ENCODE measurements at places on chromosomes 16 and 17. TPM values are rescaled to one million over a fixed set of nuclear protein-coding genes. Genes with fewer than 3 reads are reported as not detected.

GRCh38 chr16:2178321-2179106 lies 17.9 kb downstream of the CASKIN1 start:
- H3K4me1 ChIP-seq, result no peaks in the 10 kb centered on the region
- no peak for DNase-seq
- H3K27me3 ChIP-seq, result no peaks in the 10 kb centered on the region
- peaks cover 47% of the 10 kb centered on the region for H3K36me3 ChIP-seq

GRCh38 chr17:72613806-72614292 lies 478.6 kb downstream of the SLC39A11 start:
- no peak overlapping the region for H3K27ac ChIP-seq
- no peaks in the 10 kb centered on the region for H3K27me3 ChIP-seq
- H3K4me1 ChIP-seq, result no peaks in the 10 kb centered on the region
- H3K36me3 ChIP-seq, result no peaks in the 10 kb centered on the region
- no peak for DNase-seq
- H3K4me3 ChIP-seq, result no peak overlapping the region

GRCh38 chr16:50677351-50677750 lies 3.8 kb downstream of the SNX20 start:
- no peak overlapping the region for H3K4me3 ChIP-seq
- no peaks in the 10 kb centered on the region for H3K27me3 ChIP-seq
- peaks cover 26% of the 10 kb centered on the region for H3K4me1 ChIP-seq
- DNase-seq, result peak; percentile 45
- H3K36me3 ChIP-seq, result peaks cover 18% of the 10 kb centered on the region
- no peak overlapping the region for H3K27ac ChIP-seq

DNA sequence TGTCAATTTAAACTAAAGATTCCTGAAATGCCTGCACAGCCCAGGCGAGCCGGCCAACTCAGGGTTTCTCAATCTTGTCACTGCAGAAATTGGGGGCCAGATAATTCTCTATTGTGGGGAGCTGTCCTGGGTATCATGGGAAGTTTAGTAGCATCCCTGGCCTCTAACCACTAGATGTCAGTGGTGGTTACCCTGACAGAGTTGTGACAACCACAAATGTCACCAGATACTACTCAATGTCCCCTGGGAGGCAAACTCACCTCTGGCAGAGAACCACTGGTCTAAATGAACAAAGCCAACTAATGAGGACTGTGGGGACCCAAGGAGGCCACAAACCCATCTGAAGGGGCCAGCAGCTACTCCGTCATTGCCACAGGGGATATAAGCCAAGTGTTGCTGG lies 90.9 kb downstream of the MYH11 start:
- no peak overlapping the region for H3K4me3 ChIP-seq
- no peaks in the 10 kb centered on the region for H3K36me3 ChIP-seq
- no peaks in the 10 kb centered on the region for H3K4me1 ChIP-seq
- DNase-seq, result no peak

- H3K4me3 ChIP-seq, result no peak overlapping the region
- H3K27me3 ChIP-seq, result no peaks in the 10 kb centered on the region
Observed at GRCh38 chr17:57264776-57265175, 8.5 kb downstream of the MSI2 start.

DNA sequence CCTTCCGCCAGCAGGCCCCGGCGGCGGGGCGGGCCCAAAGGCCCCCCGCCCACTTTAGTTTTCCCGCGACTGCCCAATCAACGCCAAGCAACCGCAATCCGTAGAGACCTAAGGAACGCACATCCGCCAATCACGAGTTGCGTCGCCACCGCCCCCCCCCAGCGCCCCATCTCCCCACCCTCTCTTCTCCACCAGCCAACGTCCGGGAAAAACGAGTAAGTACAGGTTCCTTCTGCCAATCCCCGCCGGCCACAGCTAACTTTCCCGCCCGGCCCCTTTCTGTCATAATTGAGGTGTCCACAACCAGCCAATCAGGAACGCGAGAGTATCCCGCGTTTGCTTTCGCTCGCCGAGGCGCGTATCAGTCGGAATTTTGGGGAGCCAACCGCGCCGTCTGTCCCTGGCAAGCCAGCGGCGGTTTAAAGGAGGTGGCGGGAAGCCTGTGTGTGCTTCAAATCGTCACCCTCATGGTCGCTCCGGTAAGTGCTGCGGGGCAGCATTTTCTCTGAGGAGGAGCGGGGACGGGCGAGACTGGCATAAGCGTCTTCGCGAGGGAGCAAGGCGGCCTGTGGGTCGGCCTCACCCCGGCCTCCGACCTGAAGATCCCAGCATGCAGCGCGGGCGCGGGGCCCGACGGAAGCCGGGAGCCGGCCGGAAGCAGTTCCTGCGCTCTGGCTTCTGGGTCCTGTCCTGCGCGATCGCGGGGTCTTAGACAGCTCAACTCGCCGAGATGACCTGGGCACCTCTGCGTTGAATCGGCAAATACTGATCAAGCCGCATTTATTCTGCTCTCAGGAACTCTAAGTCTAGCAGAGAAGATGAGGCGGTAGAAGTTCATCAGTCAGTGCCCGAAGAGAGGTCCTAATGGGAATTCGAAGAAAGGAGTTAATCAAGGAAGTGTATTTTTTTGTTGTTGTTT lies at the start of gene MIS12:
TSS of gene MIS12 (plus strand) at position 361 of the 919 bp plus-strand sequence. CDS start 2,297 bp downstream, outside the sequence.
- H3K4me1 ChIP-seq, result peaks cover 29% of the 10 kb centered on the region
- H3K27ac ChIP-seq, result peak within 1 kb of the TSS; percentile 99
- H3K36me3 ChIP-seq, result peaks cover 61% of the 10 kb centered on the region
- H3K27me3 ChIP-seq, result no peaks in the 10 kb centered on the region
- H3K4me3 ChIP-seq, result peak within 1 kb of the TSS; percentile 94

DNA sequence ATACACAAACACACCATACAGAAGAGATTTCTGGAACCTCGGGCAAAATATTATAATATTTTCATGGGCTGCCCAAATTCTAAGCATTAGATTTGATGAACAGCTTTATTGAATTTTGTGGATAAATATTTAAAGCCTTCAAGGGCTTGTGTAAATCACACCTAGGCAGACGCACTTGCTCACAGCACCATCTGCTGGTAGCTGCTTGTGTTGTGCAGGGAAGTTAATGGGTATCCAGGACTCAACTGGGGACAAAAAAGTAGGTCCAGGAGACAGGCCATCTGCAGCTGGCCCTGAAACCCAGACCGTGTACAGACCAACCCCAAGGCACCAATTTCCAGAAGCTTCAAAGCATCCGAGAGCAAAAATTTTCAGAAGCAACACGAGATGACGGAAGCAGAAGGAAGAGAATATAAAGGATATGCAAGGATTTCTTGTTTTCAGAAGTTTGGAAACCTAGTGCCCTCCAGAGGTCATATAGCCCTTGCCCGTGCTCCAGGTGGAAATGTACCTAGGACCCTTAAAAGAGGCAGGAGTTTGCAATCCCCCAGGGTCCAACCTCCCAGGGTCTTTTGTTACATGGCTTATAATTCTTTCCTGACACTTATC lies 140.0 kb downstream of the CHD9NB start:
- H3K4me3 ChIP-seq, result no peak overlapping the region
- no peaks in the 10 kb centered on the region for H3K36me3 ChIP-seq
- H3K27ac ChIP-seq, result no peak overlapping the region
- no peaks in the 10 kb centered on the region for H3K4me1 ChIP-seq
- peak; percentile 67 for DNase-seq

GRCh38 chr17:73302189-73302588 lies 9.6 kb downstream of the CDC42EP4 start:
- peaks cover 88% of the 10 kb centered on the region for H3K4me1 ChIP-seq
- H3K27me3 ChIP-seq, result no peaks in the 10 kb centered on the region
- no peak for DNase-seq
- H3K36me3 ChIP-seq, result no peaks in the 10 kb centered on the region

DNA sequence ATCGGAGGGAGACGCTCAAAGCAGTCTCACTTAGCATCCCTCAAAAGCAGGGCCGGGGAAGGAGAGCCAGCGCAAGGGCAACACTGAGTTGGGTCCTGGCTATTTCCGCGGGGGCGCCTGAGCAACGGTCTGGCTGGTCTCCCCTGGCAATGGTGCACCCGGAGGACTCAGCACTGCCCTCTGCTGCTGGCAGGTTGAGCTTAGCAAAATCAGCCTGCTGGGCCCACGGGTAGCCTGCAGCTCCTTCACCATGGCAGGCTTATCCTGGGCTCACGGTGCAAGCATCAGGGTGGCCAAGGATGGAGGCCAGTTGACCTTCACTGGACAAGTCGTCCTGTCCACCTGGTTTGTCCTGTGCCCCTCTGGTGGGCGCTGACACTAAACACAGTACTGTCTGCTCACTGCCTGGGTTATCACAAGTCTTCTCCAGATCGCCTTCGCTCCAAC lies 14.4 kb upstream of the ALDH3A1 start:
- peak; percentile 82 for DNase-seq
- H3K36me3 ChIP-seq, result no peaks in the 10 kb centered on the region
- H3K4me3 ChIP-seq, result no peak overlapping the region

- no peak overlapping the region for H3K4me3 ChIP-seq
- no peaks in the 10 kb centered on the region for H3K27me3 ChIP-seq
- H3K27ac ChIP-seq, result peak overlapping the region; percentile 51
- no peak for DNase-seq
Observed at GRCh38 chr17:61323909-61324868, 75.5 kb upstream of the TBX2 start.

DNA sequence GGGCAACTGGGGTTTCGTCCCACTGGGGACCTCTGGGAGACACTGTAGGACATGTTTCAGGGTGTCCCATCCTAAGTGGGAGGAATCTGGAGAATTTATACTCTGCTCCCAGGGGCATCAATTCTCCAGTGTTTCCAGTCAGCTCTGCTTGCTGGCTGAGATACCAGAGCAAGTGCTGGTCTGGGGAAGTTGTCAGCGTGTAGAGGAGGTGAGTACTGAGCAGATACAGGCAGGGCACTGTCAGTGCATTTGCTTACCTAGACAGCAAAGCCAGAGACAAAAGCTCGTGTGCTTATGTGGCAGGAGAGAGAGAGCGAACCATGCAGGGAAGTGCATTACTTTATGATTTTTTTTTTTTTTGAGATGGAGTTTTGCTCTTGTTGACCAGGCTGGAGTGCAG lies 20.2 kb upstream of the TOX3 start:
- H3K27me3 ChIP-seq, result no peaks in the 10 kb centered on the region
- H3K4me3 ChIP-seq, result no peak overlapping the region
- H3K4me1 ChIP-seq, result no peaks in the 10 kb centered on the region

DNA sequence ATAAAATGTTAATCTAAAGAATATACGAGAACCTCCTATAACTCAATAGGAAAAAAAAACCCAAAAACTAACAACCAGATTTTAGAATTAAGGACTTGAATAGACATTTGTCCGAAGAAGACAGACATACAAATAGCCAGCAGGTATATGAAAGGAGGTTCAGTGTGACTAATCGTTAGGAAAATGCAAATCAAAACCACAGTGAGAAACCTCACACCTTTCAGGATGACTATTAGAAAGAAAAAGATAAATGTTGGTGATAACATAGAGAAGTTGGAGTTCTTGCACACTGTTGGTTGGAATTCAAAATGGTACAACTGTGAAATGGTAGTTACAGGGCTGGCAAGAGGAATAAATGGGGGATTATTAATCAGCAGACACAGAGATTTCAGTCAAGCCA lies 339.0 kb downstream of the TMEM114 start:
- H3K36me3 ChIP-seq, result no peaks in the 10 kb centered on the region
- no peak overlapping the region for H3K27ac ChIP-seq
- H3K4me3 ChIP-seq, result no peak overlapping the region
- no peaks in the 10 kb centered on the region for H3K27me3 ChIP-seq
- no peaks in the 10 kb centered on the region for H3K4me1 ChIP-seq

DNA sequence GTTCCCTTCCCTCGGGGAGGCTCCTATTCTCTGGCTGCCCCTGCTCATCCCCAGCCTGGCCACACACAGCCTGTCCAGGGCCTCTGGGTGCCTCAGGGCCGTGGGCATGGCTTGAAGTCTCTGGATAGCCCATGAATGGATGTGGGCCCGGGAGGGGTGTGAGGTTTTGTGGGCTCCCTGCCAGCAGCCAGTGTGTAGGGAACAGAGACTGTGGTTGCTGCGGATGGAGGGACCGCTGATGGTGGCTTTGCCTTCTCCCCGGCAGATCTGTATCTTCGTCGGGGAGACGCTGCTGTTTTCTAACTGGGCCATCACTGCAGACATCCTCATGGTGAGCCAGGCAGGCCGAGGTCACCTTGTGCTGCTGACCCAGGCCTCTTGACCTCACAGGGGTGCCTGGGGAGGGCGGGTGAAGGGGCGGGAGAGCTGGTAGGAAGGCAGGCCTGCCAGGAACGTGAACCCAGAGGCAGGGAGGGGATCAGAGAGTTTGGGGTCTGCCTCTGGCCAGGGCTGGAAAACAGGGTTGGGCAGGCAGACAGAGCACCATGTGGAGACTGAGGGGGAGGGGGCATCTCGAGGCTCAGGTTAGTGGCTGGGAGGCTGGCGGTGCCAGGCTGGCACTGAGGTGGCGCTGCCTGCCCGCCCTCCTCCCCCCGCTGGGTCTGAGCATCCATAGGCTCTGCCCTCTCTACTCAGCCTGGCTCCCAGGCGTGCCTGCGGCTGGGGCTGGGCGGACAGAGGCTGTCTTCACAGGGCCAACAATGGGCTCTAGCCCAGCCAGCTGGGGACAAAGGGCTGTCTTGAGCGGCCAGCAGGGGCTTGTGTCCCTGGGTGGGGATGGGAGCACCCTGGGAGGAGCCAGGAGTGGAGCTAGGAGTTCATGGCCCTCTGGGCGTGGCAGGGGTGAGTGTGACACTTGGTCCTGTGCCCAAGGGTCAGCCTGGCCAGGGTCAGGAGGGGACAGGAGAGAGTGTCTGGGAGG lies 21.4 kb downstream of the MYBBP1A start:
- H3K4me3 ChIP-seq, result no peak overlapping the region
- peaks cover 90% of the 10 kb centered on the region for H3K4me1 ChIP-seq
- peaks cover 27% of the 10 kb centered on the region for H3K36me3 ChIP-seq
- H3K27ac ChIP-seq, result peak overlapping the region; percentile 77

- no peak for DNase-seq
- no peaks in the 10 kb centered on the region for H3K4me1 ChIP-seq
- no peak overlapping the region for H3K4me3 ChIP-seq
- no peaks in the 10 kb centered on the region for H3K27me3 ChIP-seq
- H3K27ac ChIP-seq, result no peak overlapping the region
Observed at GRCh38 chr17:68860941-68861340, 94.3 kb downstream of the ABCA8 start.

- H3K27me3 ChIP-seq, result peaks cover 11% of the 10 kb centered on the region
- H3K27ac ChIP-seq, result no peak overlapping the region
- peak overlapping the region; percentile 47 for H3K4me3 ChIP-seq
- peaks cover 55% of the 10 kb centered on the region for H3K4me1 ChIP-seq
- no peaks in the 10 kb centered on the region for H3K36me3 ChIP-seq
- peak; percentile 95 for DNase-seq
Observed at GRCh38 chr17:29613352-29613837, 9.3 kb downstream of the CORO6 start.

GRCh38 chr17:11467639-11468038 lies 130.6 kb upstream of the DNAH9 start:
- H3K27ac ChIP-seq, result no peak overlapping the region
- H3K36me3 ChIP-seq, result no peaks in the 10 kb centered on the region
- H3K4me3 ChIP-seq, result no peak overlapping the region

GRCh38 chr17:63652106-63652505 lies 29.9 kb downstream of the MAP3K3 start:
- no peaks in the 10 kb centered on the region for H3K27me3 ChIP-seq
- H3K27ac ChIP-seq, result no peak overlapping the region
- peaks cover 24% of the 10 kb centered on the region for H3K4me1 ChIP-seq
- H3K36me3 ChIP-seq, result peaks cover 77% of the 10 kb centered on the region
- DNase-seq, result no peak

The DRC3 gene
- 13.4 TPM for total RNA-seq

The INCA1 gene
- 1.9 TPM for total RNA-seq

The MAP2K3 gene
- 55.2 TPM for total RNA-seq

The TM4SF5 gene
- not detected for total RNA-seq

The TP53TG3B gene
- not detected for total RNA-seq

The RANBP10 gene
- total RNA-seq, result 21.7 TPM
